ENCODE measurements at places on chromosomes 2 and 18.

DNA sequence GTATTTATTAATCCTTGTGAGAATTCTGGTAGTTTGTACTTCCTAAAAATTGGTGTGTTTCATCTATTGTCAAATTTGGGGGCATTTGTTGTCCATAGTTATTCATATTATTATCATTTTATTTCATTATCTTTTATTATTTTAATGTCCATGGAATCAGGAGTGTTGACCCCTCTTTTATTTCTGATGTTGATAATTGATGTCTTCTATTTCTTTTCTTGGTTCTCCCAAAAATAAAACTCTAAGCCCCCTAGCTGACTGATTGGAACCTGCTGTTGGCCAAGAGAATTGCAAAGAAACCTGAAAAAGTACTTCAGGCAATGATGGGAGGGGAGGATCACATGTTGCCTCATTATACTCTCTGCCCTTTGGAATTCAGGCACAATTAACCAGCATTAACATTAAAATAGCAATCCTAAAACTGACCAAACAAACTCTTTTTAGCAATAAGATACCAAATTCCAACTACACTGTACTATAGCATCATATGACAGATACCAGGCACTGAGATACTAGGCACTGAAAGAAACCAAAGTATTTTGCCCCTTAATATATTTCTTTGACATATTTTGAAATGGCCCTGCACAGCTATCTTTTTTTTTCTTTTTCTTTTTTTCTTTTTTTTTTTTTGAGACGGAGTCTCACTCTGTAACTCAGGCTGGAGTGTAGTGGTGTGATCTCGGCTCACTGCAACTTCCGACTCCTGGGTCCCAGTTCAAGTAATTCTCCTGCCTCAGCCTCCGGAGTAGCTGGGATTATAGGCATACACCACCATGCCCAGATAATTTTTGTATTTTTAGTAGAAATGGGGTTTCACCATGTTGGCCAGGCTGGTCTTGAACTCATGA lies 1097.2 kb upstream of the CNTNAP5 start:
- DNase-seq = no peak

DNA sequence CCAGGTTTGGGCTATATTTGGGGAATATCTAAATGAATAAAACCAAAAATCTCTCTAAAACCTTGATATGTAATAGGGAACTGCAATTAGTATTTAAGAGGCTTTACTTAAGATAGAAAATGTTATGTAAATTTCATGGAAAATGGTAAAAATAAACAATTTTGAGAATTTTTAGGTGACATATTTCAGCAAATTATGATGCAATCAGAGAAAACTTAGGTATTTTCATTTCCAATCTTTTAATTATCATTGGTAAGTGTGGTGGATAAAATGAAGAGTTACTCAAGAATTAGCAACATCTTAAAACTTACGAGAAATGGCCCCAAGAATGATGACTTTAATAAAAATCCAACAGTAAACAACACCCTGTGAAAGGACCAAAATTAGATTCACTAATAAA lies 571.4 kb downstream of the ERBB4 start:
- DNase-seq = no peak

DNA sequence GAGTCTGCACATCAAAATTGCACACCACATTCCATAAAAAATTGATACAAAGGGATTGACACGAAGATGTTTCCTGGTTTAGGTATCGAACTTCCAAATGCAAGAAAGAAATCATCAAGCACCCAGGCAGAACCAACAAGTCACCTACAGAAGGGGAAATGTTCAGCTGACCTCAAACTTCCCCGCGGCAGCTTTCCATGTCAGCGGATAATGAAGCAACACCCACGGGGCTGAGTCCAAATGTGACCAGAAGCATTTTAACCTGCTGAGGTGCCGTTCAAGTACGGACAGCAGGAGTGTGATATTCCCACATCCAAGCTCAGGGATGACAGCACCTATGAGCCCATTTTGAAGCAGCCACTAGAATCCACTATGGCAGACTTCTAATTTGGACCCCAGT lies 124.9 kb downstream of the GALNT14 start:
- no peak for DNase-seq

- DNase-seq = no peak
These were observed 12.7 kb downstream of the CNDP2 start for GRCh38 chr18:74508821-74509225.

- no peak for DNase-seq
These were observed 253.7 kb upstream of the THUMPD2 start for GRCh38 chr2:40032650-40033319.
